ENCODE measurements at places on chromosomes 11 and 22.

- peaks cover 2% of the 10 kb centered on the region for H3K4me1 ChIP-seq
- no peaks in the 10 kb centered on the region for H3K36me3 ChIP-seq
- H3K27ac ChIP-seq = no peak overlapping the region
- no peaks in the 10 kb centered on the region for H3K27me3 ChIP-seq
- no peak overlapping the region for H3K4me3 ChIP-seq
Observed at GRCh38 chr22:22593964-22594656, 35.0 kb upstream of the PRAME start.

DNA sequence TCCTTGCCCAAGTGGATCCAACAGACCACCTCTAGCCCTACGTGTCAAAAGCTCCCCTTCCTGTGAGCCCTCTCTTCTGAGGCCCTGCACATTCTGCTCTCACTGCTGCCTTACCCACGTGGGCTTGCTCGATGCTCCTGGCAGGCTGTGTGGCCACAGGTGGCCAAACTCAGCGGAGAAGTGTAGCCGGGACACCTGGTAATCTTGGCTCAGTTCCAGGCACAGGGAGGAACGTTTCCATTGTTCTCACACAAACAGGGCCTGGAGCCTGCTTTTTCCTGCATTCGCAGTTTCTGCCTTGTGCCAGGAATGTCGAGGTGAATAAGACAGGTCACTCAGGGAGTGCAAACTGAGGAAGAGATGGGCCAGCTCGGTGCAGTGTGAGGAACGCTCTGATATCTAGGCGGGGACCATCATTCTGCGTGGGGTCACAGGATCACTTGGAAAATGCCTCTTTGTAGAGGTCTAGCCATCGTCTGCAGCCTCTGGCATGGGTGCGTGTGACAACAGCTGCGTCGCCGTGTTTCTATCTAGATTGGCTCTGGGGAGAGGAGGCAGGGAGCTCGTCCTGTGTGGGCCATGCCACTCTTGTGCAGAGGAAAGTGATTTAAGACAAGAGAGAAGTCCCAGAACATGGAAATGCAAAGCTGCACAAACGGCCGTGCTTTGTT is 127.6 kb upstream of the PARVA start:
- no peak for DNase-seq
- H3K4me1 ChIP-seq = no peaks in the 10 kb centered on the region
- H3K27me3 ChIP-seq = no peaks in the 10 kb centered on the region
- no peak overlapping the region for H3K27ac ChIP-seq
- H3K36me3 ChIP-seq = peaks cover 11% of the 10 kb centered on the region

GRCh38 chr11:134066943-134067885 is 1.7 kb upstream of the JAM3 start:
- H3K4me3 ChIP-seq = no peak overlapping the region
- H3K4me1 ChIP-seq = peaks cover 18% of the 10 kb centered on the region
- H3K36me3 ChIP-seq = no peaks in the 10 kb centered on the region
- H3K27me3 ChIP-seq = peaks cover 9% of the 10 kb centered on the region
- DNase-seq = no peak
- H3K27ac ChIP-seq = no peak overlapping the region

DNA sequence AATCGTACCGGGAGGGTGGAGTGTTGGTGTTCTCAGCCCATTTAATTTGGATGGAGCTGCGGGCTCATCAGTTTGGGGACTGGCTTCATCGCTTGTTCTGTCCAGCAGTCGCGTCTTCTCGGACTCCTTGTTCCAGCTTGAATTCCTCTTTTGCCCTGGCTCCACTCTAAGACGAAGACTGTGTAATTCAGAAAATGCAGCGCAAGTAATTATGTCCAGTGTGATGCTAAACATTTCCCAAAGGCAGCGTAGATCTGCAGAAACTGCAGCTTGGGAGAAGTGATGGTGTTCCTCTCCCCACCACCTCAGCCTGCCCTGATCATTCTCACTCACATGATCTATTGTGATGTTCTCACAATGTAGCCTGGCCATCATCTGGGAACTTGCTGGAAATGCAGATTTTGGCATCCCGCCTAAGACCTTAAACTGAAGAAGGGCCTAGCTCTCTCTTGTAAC is 666 bp downstream of the SLC25A18 start:
- no peak overlapping the region for H3K27ac ChIP-seq
- no peaks in the 10 kb centered on the region for H3K4me1 ChIP-seq
- H3K36me3 ChIP-seq = no peaks in the 10 kb centered on the region
- no peak for DNase-seq

DNA sequence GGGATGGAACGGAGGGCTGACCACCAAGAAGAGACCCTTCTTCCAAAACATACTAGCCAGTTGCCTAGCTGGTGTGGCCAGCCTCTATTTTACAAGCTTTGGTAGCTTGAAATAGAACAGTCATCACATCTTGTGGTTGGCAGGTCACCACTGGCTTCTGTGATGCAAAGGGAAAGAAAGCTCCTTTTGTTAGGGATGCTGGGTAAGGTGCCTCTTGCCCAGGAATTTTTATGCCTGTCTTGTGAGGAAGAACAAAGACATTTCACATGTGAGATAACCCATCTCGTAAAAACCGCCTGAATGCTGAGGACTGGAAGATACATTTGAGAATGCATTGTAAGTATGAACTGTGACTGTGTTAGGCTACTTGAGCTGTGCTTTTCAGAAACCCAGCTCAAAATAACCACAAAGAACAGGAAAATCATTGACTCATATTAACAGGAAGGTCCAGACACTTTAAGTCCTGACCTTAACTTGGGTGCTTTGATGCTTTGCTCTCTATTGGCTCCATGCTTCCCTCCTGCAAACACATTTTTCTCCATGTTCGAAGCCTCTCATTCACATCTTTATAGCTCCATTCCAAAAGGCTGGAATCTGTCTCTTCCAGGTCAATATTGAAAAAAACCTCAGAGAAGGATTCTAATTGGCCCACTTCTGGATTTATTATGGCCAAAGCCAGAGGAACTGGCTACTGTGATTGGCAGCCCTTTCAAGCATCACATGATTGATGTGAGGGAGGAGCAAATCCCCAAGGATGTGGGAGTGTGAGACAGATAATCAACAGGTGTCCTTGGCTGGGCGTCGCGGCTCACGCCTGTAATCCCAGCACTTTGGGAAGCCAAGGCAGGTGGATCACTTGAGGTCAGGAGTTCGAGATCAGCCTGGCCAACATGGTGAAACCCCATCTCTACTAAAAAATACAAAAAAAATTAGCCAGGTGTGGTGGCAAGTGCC is 53.9 kb downstream of the MICAL2 start:
- peak overlapping the region; percentile 70 for H3K27ac ChIP-seq
- no peaks in the 10 kb centered on the region for H3K27me3 ChIP-seq
- no peak for DNase-seq
- peaks cover 48% of the 10 kb centered on the region for H3K4me1 ChIP-seq
- peaks cover 25% of the 10 kb centered on the region for H3K36me3 ChIP-seq

DNA sequence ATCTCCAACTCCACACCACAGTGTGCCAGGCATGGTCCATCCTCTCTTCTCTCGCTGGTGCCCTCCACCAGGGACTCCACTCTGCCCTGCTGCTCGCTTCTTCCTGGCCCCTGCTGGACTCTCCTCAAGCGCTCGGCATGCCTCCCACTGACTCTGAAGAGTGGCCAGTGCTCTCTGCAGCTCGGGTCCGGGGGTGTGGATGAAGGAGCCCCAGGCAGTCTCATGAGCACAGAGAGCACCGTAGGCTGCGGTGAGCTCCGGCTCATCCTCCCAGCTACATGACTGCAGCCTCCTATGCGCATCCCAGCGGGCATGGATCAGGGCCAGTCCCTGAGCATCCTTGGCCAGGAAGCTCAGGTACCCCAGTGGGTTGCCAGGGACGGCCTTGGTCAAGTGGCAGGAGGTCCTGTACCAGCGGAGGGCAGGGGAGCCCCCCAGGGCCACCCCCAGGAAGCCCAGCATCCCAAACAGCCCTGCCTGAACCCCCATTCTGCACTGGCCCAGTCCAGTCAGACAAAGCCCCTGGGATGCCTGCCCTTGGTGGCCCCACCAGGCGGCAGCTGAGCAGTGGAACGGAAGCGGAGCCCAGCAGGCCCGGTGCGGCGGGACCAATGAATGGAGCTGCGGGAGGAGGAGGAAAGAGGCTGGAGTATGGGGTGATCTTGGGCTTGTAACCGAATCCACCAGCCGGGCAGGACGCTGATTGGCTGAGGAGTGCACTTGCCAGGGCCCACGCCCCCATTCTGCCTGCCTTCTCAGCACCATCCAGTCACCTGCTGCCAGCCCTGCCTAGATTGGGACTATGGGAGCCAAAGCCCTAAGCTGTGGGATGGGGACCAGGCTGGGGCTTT is at the start of gene PLA2G3:
Gene PLA2G3, minus strand, starts transcription at position 643 of the 851 bp plus-strand sequence. Its CDS starts 154 bp downstream, at position 489.
- no peaks in the 10 kb centered on the region for H3K36me3 ChIP-seq
- peaks cover 8% of the 10 kb centered on the region for H3K4me1 ChIP-seq
- H3K27me3 ChIP-seq = no peaks in the 10 kb centered on the region
- DNase-seq = no peak
- no peak within 1 kb of the TSS for H3K4me3 ChIP-seq
- H3K27ac ChIP-seq = no peak within 1 kb of the TSS

GRCh38 chr11:47399860-47400767 is 8.3 kb upstream of the SLC39A13 start:
- DNase-seq = peak; percentile 46
- H3K4me1 ChIP-seq = peaks cover 16% of the 10 kb centered on the region
- H3K36me3 ChIP-seq = no peaks in the 10 kb centered on the region
- H3K4me3 ChIP-seq = peak overlapping the region; percentile 67
- H3K27me3 ChIP-seq = no peaks in the 10 kb centered on the region
- H3K27ac ChIP-seq = peak overlapping the region; percentile 82

DNA sequence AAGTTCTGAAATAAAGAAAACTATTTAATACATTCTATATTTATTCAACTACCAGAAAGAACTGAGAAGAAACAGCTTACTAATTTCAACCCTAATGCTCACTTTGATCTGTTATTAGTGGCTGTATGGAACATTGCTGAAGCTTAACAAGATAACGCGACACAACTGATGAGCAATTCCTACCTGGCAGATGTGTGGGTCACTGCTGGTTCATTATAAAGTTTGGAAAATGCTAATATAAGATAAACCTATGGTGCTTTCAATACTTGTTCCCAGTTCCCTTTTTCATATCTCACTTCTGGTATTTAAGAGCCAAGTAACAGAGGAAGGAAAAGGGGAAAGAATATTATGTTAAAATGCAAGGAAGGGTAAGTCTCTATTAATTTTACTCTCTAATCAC is 10.5 kb downstream of the CTSC start:
- peaks cover 88% of the 10 kb centered on the region for H3K4me1 ChIP-seq
- no peaks in the 10 kb centered on the region for H3K27me3 ChIP-seq
- no peak for DNase-seq
- H3K4me3 ChIP-seq = no peak overlapping the region
- H3K27ac ChIP-seq = no peak overlapping the region
- H3K36me3 ChIP-seq = peaks cover 77% of the 10 kb centered on the region

DNA sequence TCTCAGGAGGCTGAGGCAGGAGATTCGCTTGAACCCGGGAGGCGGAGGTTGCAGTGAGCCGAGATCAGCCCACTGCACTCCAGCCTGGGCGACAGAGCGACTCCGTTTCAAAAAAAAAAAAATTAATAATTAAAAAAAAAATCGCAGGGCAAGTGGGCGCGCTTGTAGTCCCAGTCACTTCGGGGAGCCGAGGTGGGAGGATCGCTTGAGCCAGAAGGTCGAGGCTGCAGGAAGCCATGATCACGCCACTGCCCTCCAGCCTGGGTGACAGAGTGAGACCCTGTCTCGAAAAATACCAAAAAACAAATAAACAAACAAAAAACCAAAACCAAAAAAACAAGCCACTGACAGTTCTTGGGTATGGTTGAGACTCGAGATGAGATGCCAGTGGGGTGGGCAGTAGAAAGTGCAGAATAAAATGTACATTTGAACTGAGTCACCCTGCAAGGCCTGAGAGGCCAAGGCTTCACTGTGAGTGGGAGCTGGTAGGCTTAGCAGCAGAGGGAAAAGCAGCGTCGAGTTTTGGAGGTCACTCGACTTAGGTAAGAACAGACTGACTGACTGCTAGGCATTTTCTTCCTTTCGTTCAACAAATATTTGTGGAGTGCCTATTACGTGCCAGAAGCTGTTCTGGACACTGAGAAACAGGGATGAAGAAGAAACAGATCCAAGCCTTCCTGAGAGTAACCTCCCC is 635 bp upstream of the LDHA start:
- peaks cover 43% of the 10 kb centered on the region for H3K36me3 ChIP-seq
- H3K4me1 ChIP-seq = peaks cover 50% of the 10 kb centered on the region
- H3K27ac ChIP-seq = peak overlapping the region; percentile 99
- H3K27me3 ChIP-seq = no peaks in the 10 kb centered on the region
- H3K4me3 ChIP-seq = peak overlapping the region; percentile 97
- peak; percentile 55 for DNase-seq

DNA sequence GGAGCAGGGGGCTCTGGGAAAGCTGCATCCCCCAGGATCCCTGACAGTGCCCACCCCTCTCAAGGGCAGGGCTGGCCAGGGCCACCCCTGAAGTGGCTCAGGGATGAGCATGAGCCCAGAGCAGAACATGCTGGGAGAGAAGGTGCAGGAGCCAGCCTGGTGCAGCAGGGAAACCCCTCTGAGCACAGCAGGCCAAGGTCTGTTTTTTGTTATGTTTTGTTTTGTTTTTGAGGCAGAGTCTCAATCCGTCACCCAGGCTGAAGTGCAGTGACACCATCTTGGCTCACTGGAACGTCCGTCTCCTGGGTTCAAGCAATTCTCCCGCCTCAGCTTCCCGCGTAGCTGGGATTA is 792 bp upstream of the SBF1 start:
- peaks cover 35% of the 10 kb centered on the region for H3K4me1 ChIP-seq
- peak overlapping the region; percentile 48 for H3K4me3 ChIP-seq
- H3K27ac ChIP-seq = peak overlapping the region; percentile 51
- H3K36me3 ChIP-seq = peaks cover 2% of the 10 kb centered on the region
- DNase-seq = no peak
